Left renal pelvis (tissue), 4 donors: ENCODE measurements at places on chromosomes 3 and 15.

- peak; percentile 54 for DNase-seq
These were observed 42.5 kb downstream of the MCF2L2 start for GRCh38 chr3:183385698-183386613.

- DNase-seq = no peak
These were observed 82.6 kb downstream of the CEMIP start for GRCh38 chr15:80861731-80862170.

GRCh38 chr3:53198256-53198977 is 37.4 kb downstream of the PRKCD start:
- DNase-seq = no peak

- no peak for DNase-seq
These were observed 86.9 kb downstream of the PLCH1 start for GRCh38 chr3:155658006-155658405.

DNA sequence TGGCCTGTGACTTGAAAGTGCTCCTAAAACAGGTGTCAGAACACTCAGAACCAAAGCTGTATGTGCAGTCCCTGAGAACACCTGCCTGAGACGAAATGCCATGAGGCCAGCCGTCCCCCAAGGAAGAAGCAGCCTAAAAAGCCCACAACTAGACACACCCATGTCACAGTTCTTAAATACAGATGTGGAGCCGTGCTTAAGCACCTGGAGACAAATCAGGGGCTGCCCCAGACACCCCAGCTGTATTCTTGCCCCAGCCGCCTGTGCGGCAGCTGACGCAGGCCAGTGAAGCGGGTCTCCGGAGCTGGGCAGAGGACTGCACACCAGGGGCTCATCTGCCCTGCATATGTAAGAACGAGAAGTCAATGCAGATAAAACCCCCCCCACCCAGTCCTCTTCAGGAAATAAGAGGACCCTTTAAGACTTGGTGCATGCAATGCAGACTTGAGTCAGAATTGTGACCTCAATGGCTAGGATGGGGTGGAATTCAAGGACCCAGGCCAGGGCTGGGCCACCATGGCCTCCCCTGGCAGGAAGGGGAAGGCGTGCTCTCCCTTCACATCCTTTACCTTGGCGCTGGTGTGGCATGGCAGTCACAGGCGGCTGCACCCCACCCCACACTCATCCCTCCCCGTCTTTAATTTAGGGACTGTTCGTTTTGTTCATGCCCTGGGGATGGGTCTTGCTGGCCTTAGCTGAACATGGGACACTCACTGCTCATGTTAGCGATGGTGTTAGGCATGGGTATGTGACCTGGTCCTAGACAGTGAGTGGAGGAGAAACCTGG is 27.7 kb upstream of the PLXNA1 start:
- DNase-seq = no peak

DNA sequence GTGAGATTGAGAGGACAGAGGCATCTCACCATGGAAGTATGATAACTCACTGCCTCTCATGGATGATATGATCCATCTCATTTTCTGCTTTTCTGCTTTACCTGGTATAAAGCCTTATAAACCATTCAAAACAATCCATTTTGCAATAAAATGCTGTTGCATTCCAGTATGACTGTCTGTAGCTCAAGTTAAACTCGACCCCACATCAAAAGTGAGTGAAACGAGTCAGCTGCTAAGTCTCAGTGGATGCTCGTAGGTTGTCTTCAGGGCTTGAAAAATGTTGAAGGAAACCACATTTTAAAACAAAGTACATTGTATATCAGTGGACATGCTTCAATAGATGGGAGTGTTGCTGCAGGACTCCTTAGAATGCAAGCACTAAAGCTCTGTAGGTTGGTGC is 839.0 kb downstream of the TUSC7 start:
- DNase-seq = no peak

DNA sequence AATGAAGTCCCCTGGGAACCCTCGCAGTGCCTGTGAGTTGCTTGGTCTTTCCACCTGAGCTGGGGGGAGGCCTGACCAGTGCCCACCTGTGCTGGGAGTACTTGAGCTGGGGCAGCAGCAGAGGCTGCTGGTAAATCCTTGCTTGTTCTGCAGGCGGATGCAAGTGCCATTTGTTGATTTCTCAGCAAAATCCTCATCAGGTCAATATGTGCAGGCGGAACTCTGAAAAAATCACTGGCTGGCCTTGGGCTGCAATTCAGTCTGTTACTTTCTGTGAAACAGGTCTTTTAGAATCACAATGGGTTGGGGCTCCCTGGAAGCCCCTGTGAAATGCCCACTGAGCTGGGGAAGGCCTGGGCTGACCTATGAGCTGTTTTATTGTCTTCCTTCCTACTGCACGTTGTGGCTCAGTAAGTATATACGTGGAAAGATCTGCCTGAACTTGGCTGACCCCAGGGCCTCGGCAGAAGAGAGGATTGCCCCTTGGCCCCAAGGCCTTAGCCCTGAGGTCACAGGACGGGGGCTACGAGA is 182.0 kb upstream of the RGMA start:
- DNase-seq = no peak

DNA sequence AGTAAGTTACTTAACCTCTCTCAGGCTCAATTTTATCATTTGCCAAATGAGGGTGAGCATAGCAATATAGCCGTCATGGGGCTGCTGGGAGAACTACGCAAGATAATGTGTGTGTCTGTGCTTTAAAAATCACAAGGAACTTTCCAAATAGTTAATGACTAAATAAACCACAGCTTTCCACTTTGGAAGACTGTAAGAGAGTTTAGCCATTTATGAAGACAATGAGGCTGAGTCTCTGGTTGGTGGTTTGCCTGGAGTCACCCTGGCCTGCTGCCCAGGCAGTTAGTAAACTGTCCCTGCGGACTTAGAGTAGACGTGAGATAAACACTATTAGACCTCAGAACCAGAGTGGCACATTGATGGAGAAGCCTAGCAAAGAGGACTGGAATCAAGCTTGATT is 357.7 kb downstream of the CLSTN2 start:
- no peak for DNase-seq

DNA sequence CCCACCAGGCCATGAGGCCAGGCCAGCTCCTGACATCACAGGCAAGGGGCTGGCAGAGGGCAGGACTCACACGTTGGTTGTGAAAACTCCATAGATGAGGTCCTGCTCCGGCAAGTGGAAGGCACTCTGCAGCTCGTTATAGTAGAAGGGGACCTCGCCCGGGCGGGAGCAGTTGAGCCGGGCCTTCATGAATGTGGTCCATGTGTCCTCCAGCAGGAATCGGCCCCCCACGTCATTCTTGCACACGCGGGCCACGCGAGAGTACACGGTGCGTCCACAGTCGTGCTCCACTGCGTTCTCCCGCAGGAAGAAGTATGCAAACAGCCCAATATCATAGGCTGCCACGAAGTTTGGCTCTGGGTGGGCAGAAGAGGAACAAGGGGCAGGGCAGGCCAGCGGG is 101.2 kb downstream of the SEMA5B start:
- DNase-seq = no peak

DNA sequence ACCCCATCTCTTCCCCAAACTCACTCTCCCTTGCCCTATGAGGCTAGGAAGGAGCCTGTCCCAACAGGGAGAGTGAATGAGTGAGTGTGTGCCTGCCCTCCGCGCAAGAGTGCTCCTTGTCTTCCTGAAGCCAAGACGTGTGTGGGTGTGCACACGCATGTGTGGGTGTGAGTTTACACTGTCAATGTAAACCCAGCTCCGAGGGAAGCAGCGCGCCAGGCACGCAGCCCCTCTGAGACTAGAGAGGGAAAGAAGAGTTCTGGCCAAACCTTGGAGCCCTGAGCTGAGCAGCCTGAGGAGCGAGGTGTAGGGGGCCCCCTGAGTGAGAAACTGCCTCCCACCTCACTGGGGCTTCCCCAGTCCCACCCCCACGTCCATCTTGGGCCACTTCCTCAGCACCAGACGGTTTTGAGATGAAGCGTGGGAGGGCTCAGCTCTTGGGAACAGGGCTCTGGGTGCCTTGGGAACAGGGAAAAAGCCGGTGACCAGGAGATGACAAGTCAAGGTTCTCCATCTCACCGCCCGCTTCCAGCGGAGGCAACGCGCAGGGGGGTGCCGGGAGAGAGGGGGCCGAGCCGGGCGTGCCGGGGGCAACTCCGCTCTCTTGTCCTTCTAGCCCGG is 5.1 kb downstream of the MECOM start:
- no peak for DNase-seq

DNA sequence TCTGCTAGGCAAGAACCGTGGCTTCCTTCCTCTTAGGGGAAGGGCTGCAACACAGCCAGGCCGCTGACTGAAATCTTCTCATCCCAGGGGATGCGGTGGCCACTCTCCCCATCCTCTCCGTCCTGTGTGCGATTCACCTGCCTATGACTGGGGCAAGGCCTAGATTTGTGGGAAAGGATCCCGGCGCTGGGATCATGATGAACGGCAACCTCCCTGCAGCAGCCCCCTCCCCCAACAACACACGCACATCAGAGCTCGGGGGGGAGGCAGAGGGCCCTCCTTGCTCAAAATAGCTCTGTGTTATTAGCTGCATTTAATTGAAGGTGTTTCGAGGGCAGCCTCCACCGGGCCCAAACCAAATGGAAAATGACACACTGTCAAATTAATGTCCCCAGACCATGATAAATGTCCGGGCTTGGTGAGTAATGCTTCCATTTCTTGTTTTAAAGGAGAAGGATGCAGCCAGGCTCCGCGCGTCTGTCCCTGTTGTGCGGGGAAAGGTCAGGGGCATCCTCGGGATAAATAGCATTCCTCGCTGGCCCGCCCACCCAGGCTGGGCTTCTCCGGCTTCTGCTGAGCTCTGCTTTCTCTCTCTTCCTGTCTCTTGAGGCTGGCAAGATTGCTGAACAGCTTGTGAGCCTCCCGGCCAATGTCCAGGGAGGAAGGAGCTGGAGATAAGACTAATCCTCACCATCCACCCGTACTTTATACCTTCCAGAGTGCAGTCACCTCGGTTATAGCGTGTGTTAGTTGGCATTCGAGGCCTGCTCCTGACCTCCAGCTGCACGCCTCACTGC is 56.4 kb upstream of the TLE3 start:
- no peak for DNase-seq

DNA sequence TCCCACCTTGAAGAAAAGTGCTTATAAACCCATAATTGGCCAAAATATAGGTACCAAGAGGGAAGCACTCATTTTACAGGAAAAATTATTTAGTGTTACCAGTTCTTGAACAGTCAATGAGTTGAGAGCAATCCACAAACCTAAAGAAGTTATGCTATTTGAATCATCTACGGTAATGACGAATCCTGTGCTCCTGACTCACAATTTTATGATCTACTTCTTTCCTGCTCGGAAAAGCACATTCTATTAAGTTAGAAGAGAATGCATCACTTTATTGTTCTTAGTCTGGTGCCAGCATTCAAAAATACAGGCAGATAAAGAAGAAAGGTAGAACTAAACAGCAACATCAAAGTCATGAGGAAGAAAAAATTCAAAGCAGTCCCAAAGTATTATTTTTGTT is 33.2 kb downstream of the CHRM5 start:
- no peak for DNase-seq

- DNase-seq = no peak
These were observed 52.8 kb upstream of the THUMPD3 start for GRCh38 chr3:9310043-9310442.

DNA sequence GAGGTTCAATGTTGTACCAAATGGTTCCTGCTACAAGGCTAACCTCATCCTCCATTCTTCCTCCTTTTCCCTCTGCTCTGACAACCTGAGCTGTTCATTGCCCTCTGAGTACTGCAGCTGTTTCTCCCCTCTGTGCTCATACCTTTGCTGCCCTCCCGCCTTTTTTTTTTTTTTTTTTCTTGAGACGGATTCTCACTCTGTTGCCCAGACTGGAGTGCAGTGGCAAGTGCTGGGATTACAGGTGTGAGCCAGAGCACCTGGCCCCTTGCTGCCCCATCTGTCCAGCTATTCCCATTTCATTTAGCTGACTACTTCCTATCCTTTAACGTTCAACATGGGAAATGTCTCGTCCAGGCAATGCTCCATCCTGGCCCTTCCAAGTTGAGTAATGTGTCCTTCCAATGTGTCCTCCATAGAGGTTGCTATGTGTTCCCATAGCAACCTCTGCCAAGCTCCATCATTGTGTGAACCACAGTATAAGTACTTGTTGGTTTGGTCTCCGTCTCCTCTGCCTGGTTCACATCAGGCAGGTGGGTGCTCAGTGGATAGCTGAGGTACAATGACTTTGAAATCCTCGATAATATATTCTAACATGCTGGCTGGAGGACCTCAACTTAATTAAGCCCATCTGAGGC is 179.9 kb upstream of the ANKRD28 start:
- no peak for DNase-seq

- DNase-seq = no peak
These were observed 781 bp upstream of the CYP1A1 start for GRCh38 chr15:74725845-74726773.
